ENCODE measurements at places on chromosomes 11 and 22.

- DNase-seq, result no peak
These were observed 5.5 kb upstream of the TECTA start for GRCh38 chr11:121095561-121095960.

GRCh38 chr11:19187114-19187832, 14.5 kb downstream of the CSRP3 start:
- peak; percentile 3 for DNase-seq

GRCh38 chr22:22945195-22945594, 57.6 kb downstream of the IGLL5 start:
- DNase-seq, result no peak

DNA sequence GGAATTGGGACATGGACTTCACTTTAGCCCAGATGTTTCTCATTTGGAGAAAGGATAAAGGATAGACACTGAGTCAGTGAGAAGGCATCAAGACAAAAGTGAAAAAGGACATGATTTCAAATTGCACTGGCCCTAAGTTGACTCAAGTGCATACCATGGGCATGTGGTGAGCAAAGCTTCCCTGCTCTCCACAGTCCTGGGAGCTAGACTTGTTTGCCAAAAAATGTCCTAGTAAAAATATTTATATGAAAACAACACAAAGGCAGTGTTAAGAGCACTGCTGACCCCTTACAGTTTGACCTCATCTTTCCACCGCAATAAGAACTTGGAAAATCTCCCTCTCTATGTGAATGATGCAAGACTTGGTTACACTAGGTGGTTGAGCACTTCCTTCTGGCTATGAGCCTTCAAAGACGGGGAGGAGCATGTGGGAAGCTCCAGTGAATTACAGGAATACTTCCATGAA, 46.5 kb upstream of the FIBIN start:
- peak; percentile 100 for DNase-seq

- no peak for DNase-seq
These were observed 569 bp downstream of the FAM76B start for GRCh38 chr11:95788921-95789505.

All from AG09309 (cell line).